CD4-positive, alpha-beta T cell treated with Interleukin-10 for 1 hour (primary cell): ENCODE measurements at places on chromosomes 16 and 17.
A peak's percentile ranks its signal among the peaks of the same experiment; 100 is the strongest.

DNA sequence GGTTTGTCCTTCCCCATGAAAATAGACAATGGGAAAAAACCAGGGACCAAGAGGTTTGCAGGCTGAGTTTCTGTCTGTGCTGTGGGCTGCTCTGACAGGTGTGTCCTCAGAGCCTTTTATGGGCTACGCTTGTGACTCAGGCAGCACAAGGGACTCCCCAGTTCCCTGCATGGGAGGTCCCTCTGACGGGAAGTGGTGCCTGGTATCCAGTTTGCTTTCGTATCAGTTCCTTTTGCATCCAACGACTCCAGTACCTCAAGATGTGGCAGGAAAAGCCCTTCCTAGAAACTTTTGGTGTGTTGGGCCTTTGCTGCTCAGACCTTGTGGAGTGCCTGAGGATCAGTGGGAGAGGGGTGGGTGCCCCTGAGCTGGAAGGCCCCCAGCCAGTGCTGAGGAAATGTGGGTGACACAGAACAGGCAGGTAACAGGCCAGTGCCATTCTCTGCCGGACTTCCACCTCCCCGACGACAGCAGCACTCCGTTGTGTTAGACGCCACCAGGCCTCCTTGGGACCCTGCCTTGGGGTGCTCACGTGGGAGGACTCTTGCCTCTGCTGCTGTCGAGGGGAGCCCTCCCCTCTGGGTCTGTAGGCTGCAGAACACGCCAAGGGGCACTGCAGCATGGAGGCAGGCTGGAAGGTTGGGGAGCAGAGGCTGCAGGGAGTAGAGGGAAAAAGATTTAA lies 38.4 kb upstream of the IRF8 start:
- DNase-seq = peak; percentile 14

- DNase-seq = no peak
These were observed 43.8 kb downstream of the TBCD start for GRCh38 chr17:82795615-82796014.

- peak; percentile 52 for DNase-seq
These were observed 882 bp upstream of the ATP6V0C start for GRCh38 chr16:2512735-2513404.

- no peak for DNase-seq
These were observed 221.9 kb upstream of the GSE1 start for GRCh38 chr16:85391175-85391707.

DNA sequence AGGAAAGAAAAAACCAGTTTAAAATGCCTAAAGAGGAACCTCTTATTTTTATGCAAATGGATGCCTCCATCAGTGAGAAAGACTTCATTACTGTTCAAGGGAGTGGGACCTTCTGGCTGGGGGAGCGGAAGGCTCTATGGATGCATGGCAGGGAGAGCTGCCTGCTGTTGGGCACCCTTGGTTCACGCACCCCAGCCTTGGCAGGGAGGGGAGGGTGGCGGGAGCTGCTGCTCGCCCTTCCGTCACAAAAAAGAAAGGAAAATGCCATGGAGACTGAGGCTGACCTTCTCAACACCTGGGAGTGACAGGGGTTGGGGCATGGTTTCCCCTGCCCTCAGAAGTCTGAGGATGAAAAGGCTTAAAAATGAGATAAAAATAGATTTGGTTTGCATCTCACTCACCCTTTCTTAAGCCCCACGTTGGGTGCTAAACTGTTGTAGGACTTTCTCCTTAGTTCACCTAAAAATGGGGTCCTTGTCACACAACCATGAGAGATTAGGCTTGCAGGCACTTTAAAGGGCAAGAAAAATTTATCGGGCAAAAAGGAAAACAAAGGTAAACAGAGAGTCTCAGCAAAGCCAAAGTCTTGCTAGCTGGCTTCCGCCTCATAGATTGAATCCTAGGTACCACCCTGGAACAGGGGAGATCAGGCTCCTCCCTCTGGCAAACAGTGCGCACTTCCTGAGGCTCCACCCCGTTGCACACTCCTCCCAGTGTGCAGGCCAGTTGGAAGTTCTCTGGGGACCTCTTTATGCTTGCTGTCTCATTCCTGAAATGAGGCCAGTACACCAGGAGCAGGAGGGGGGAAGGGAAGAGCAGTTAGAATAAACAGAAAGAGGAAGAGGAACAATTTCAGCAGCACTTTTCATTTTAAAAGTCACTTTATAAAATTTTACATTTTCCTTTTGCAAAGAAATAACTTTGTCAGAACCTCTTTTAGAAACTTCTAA lies 31.6 kb downstream of the PHKB start:
- peak; percentile 8 for DNase-seq

- no peak for DNase-seq
These were observed 21.2 kb upstream of the PHAF1 start for GRCh38 chr16:67088551-67088950.

DNA sequence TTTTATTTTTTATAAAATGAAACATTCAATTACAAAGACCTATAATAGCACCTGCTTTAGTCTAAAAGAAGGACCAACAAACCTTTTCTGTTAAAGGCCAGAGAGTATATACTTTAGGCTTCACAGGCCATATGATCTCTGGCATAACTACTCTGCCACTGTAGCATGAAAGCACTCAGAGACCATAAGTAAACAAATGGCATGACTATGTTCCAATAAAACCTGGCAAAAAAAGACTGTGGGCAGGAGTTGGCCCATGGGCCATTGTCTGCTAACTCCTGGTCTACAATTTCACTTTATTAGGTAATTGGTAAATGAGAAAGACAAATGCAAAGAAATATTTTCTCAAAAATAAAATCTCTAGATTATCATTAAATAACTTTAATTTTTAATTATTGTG lies 14.9 kb downstream of the CEP112 start:
- no peak for DNase-seq

DNA sequence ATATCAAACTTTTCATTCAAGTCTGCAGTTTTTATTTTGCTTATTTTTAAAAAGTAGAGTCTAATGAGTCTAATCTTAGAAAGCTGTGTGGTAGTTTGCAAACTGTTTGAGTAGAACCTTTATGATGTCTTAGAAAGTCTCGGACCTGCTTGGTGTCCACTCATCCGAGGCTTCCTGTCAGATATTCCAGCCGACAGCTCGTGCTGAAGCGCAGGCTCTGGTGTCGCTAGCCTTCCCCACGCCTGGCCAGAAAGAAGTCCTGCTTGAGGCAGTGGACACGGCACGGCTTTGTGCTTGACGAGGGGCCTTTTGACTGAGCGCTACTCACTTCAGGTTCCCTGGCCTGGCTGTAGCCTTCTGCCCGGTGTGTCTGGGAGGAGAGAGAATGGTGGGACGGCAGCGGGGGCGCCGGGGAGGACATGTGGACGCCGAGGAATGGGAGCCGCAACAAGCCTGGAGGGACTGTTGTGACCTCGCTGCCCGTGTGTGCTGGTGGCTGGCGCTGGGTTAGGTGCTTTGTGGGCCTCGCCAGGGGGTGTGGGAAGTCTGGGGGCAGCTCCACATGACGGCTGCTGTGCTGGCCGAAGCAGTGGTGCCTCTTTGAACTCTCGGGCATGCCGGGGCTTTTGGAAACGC lies 33.5 kb downstream of the BANP start:
- no peak for DNase-seq

DNA sequence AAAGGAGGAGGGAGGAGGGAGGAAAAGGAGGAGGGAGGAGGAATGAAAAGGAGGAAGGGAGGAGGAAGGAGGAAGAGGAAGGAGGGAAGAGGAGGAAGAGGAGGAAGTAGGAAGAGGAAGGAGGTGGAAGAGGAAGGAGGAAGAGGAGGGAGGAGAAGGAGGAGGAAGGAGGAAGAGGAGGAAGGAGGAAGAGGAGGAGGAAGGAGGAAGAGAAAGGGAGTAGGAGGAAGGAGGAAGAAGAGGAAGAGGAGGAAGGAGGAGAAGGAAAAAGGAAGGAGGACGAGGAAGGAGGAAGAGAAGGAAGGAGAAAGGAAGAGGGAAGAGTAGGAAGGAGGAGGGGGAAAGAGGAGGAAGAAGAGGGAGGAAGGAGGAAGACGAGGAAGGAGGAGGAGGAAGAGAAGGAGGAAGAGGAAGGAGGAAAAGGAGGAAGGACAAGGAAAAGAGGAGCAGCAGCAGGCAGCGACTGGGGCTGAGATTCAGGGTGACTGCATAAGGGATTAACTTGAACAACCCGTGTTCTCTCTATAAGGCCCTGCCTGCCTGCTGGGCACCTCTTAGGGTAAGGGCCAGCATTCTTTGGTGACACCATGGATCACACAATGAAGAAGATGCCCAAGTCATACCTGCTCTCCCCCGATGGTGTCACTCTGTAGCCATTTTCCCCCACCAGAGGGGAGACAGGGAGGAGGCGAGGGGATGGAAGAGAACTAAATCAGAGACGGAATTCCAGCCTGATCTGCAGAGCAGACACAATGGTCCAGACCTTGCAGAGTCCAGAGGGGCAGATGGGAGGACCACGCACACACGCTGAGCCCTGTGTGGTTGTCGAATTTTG lies 1.4 kb upstream of the IL34 start:
- DNase-seq = no peak
